ENCODE measurements at places on chromosomes 4 and X. TPM values are rescaled to one million over a fixed set of nuclear protein-coding genes. Genes with fewer than 3 reads are reported as not detected.

ANXA3 gene
- total RNA-seq = 25.8 TPM

IL1RAPL2 gene
- 0.09 TPM for total RNA-seq

ACTRT1 gene
- total RNA-seq = not detected

DGKK gene
- total RNA-seq = not detected

MAGEA4 gene
- total RNA-seq = not detected

BEX3 gene
- 267 TPM for total RNA-seq

GPC4 gene
- 3.5 TPM for total RNA-seq

KIT gene
- total RNA-seq = 1.2 TPM

KANTR gene
- total RNA-seq = 3.9 TPM

TKTL2 gene
- not detected for total RNA-seq

PLA2G12A gene
- 13.2 TPM for total RNA-seq

GLRA3 gene
- total RNA-seq = not detected

GAGE13 gene
- not detected for total RNA-seq

UGT2B7 gene
- total RNA-seq = not detected

ARR3 gene
- not detected for total RNA-seq

CFP gene
- total RNA-seq = 0.70 TPM

CENPVL1 gene
- not detected for total RNA-seq

GAGE1 gene
- not detected for total RNA-seq

DUSP9 gene
- total RNA-seq = not detected

SMARCA1 gene
- 41.7 TPM for total RNA-seq

CSAG1 gene
- total RNA-seq = not detected

AFM gene
- total RNA-seq = not detected

PCDH18 gene
- 116 TPM for total RNA-seq

ATOH1 gene
- total RNA-seq = not detected

NEUROG2 gene
- total RNA-seq = not detected

ITM2A gene
- 5.9 TPM for total RNA-seq

TNIP2 gene
- total RNA-seq = 51.8 TPM

ZNF185 gene
- total RNA-seq = 4.6 TPM

HPGD gene
- total RNA-seq = not detected

ZIC3 gene
- not detected for total RNA-seq

PGAM4 gene
- total RNA-seq = not detected

SH3BGRL gene
- total RNA-seq = 96.4 TPM

GASK1B gene
- total RNA-seq = 104 TPM

PPP4R3C gene
- not detected for total RNA-seq

ZNF718 gene
- total RNA-seq = 2.4 TPM

FOXP3 gene
- total RNA-seq = not detected

PAGE2 gene
- total RNA-seq = not detected

F8 gene
- 3.3 TPM for total RNA-seq

NAA11 gene
- total RNA-seq = not detected

CYTL1 gene
- 12.2 TPM for total RNA-seq

USO1 gene
- 63.8 TPM for total RNA-seq

TMEM156 gene
- 0.35 TPM for total RNA-seq

TMEM255A gene
- 0.26 TPM for total RNA-seq

YIPF7 gene
- total RNA-seq = not detected

OPRPN gene
- not detected for total RNA-seq

EPHA5 gene
- total RNA-seq = 2.5 TPM

TCEAL2 gene
- not detected for total RNA-seq

TEC gene
- total RNA-seq = not detected

TXK gene
- not detected for total RNA-seq

WDFY3 gene
- 51.2 TPM for total RNA-seq

NHS gene
- 0.12 TPM for total RNA-seq

CNKSR2 gene
- not detected for total RNA-seq

VSIG4 gene
- not detected for total RNA-seq

HOPX gene
- total RNA-seq = not detected

GUCY1B1 gene
- total RNA-seq = 1.4 TPM

ADRA2C gene
- total RNA-seq = 7.0 TPM

CHRDL1 gene
- total RNA-seq = 3.5 TPM

MAGEA2B gene
- total RNA-seq = not detected

Measured in pericardium fibroblast (primary cell).